ENCODE measurements at places on chromosomes 3 and 15.

- DNase-seq, result no peak
Measured at GRCh38 chr15:58504674-58505234, 73.0 kb downstream of the LIPC start.

- DNase-seq, result no peak
Measured at GRCh38 chr3:127746400-127747057, 73.8 kb downstream of the ABTB1 start.

DNA sequence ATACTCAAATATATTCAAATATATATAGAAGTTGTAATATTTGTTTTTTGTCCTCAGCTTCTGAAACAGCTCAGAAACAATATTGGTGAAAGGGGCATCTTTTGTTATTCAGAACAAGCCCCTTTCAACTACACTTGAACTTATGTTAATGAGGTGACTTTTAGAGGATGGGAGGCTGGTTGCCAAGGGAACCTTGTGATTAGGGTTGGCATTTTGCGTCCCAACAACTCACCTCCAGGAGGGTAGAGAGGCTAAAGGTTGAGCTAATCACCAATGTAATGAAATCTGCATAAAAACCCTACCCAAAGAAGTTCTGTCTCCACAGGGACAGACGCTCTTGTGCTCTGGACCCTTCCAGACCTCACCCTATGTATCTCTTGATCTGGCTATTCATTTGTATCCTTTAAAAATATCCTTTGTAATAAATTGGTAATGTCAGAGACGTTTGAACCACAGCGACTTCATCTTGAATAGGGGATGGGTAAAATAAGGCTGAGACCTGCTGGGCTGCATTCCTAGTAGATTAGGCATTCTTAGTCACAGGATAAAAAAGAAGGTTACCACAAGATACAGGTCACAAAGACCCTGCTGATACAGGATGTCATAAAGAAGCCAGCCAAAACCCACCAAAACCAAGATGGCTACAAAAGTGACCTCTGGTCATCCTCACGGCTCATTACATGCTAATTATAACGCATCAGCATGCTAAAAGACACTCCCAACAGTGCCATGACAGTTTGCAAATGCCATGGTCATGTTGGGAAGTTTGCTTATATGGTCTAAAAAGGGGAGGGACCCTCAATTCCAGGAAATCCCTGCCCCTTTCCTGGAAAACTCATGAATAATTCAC, 111.1 kb downstream of the FMN1 start:
- no peak for DNase-seq

DNA sequence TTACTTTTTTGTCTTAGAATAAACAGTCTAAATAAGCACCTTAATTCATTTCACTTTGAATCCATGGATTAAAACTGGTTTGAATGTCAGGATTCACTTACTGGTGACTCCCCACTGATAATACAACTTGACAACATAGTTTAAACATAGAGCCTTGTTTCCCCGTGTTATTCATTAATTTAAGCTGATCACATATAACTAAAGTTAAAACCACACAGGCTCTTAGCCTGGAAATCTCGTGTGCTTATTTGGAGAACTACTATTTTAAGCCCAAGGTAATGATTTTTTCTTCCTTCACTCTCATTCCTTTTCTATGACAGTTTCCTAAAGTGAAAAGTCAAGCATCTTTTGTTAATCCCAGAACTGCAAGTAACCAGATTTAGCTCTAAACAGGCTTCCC, 64.2 kb downstream of the HACD2 start:
- DNase-seq, result no peak

GRCh38 chr3:184441202-184441900, 61.5 kb downstream of the CHRD start:
- no peak for DNase-seq

GRCh38 chr15:23033979-23034378, 5.4 kb downstream of the TUBGCP5 start:
- DNase-seq, result no peak

DNA sequence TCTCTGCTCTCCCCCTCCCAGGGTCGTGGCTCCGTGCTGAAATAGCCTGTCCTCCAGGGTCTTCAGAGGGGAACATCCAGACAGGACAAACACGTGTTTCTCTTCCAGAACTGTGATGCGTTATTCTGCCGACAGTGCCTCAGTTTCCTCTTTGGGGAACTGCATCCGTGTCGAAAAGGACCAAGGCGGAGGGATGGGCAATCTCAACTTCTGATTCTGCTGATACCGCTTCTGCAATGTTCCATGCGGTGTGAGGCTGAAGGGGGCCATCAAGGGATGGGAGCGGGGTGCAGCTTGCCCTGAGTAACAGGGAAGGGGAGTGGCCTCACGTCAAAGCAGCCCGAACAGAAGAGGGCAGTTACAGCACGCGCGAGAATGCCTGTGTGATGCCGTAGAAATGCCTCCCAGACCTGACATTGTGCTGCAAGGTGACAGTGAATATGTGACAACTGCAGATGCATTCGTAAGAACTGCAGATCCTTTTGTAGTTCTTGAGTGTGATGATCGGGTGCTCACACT, 275.7 kb downstream of the SHQ1 start:
- DNase-seq, result no peak

DNA sequence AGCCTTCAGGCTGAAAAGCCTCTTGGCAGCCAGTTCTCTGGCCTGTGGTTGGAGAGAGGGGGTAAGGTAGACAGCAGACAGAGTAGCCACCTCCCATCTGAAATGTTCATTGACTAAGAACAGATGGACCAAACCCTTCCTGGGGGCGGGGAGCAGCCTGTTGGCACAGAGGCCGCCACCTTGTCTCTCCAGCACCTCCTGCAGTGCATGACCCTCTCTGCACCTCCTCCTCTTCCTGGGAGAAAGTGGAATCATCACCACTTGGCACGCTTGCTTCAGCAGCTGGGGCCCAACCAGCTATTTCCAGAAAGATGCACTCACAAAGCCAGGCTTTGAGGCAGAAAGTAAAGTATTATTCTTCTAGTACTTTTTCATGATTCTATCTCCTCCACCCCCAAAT, 313.4 kb upstream of the CHRM5 start:
- no peak for DNase-seq

- DNase-seq, result no peak
Measured at GRCh38 chr3:52018319-52019000, 22.8 kb upstream of the RPL29 start.

- no peak for DNase-seq
Measured at GRCh38 chr15:26590676-26591075, 182.2 kb downstream of the GABRB3 start.

GRCh38 chr3:159174715-159175692, 373.1 kb downstream of the MFSD1 start:
- no peak for DNase-seq

DNA sequence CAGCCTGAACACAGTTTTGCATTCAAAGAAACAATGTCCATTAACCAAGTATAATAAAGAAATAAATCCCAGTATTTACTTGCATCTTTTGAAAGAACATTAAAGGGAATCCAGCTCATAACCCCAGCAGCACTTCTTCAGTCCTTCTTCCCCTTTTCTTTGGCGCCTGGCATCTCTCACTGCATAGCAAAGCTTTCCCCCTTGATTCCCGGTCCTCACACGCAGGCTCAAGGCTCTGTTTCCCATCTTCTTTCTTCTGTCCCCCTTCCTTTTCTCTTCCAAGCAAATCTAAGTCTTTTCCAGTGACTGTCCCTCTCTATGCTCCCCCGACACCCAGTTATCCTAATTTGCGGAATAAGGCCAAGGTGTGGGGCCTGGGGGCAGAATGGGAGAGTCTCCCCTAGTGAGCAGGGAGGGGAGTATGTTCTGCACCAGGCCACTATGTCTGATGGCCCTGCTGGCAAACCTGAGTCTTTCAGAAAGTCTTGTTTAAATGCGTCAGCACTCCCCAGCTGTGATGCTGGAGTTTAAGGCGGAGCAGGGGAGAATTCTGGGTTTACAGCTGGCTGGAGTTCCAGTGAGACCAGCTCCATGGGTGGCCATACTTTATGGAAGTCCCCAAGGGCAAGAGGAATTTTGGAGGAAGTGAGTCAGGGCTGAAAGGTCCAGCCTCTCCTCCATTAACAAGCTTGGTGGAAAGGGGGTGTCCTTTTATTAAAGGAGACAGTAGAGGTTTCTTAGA, 42.1 kb downstream of the GOLGA6A start:
- DNase-seq, result no peak

- DNase-seq, result no peak
Measured at GRCh38 chr3:158863247-158863646, 61.4 kb downstream of the MFSD1 start.

GRCh38 chr3:88090681-88091080, 31.6 kb downstream of the ZNF654 start:
- DNase-seq, result no peak

- DNase-seq, result peak; percentile 71
Measured at GRCh38 chr15:84911879-84912660, 27.6 kb downstream of the SLC28A1 start.

- DNase-seq, result no peak
Measured at GRCh38 chr15:98160236-98160635, 199.7 kb downstream of the ARRDC4 start.

DNA sequence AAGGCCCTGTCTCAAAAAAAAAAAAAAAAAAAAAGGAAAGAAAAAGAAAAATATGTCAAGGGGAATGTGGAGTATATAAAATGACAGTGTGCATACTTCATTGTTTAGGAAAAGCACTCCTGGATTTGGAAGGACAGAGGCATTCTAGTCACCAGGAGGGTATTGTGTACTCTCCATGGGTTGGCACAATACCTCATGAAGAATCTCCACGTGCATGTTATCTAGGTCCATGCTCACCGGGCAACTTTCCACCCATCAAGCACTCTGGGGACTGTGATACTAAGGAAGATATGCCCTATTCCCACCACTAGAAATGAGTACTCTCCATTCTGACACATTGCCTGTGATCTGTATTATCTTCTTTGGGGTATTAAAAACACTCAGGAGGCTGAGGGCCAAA, 15.4 kb upstream of the KPNA1 start:
- no peak for DNase-seq

- no peak for DNase-seq
Measured at GRCh38 chr3:126704494-126705214, 614 bp downstream of the CHCHD6 start.

DNA sequence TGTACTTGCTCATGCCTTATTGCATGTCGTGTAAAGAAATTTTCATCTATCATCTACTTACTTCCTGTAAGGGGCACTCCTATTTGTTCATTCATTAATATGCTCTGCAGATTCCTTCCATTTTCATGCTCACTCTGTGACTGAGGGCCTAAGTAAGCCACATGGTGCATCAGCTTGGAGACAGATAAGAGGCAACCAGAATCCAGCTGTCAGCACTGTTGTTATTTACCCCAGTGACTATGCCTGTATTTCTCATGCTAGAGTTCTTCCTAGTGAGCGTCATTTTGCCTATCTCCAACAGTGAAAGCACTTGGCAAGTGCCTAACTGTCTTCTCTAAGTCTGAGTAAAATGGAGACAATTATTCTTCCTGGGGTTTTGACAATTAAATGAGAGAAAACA, 124.8 kb upstream of the ABI3BP start:
- DNase-seq, result no peak

DNA sequence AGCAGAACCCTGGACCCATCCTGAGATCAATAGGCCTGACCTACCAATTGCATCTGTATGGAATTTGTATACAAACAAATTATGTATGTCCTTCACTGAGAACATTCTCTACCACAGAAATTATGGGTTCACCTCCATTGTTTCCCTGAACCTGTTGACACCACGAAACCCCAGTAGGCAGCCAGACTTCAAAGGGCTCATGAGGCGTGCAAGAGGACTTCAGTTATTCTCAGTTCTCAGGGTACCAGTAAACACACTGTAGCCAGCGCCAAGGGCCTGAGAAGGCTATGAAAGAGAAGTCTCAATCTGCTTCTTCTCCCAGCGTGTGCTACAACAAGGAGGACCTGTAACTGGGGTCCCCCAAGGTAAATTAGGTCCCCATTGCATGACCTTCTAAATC, 254.9 kb upstream of the GOLGA6L4 start:
- DNase-seq, result no peak

GRCh38 chr3:105553851-105554250, 187.1 kb downstream of the ALCAM start:
- no peak for DNase-seq

GRCh38 chr3:172855037-172855436, 104.5 kb downstream of the ECT2 start:
- no peak for DNase-seq

DNA sequence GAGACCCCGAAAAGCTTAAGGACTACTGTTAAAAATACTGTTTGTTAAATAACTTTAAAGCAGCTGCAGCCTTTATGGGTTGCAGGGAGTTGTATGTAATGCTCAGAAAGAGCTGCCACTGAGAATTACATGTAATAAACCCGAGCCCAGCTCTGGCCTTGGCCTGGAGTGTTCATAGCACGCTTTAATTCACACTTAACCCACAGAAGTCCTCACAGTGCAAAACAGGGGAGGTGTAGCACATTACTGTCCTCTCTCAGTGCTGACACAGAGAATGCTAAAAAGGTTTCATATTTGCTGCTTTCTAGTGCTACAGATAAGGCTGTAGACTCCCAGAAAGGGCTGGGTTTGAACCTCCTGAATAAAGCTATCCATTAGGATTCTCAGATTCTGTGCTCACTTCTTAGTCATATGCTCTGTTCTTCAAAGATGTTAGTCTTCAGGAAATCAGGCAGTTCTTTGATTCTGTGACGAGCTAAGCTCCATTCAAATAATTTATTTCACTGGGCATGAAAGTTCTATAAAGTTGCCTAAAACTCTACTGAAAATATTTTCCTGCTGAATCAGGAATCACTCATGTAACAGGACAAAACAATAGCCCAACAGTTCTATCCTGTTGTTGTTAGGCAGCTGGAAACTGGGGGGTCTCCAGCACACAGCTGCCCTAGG, 108.0 kb downstream of the SENP2 start:
- DNase-seq, result peak; percentile 45

DNA sequence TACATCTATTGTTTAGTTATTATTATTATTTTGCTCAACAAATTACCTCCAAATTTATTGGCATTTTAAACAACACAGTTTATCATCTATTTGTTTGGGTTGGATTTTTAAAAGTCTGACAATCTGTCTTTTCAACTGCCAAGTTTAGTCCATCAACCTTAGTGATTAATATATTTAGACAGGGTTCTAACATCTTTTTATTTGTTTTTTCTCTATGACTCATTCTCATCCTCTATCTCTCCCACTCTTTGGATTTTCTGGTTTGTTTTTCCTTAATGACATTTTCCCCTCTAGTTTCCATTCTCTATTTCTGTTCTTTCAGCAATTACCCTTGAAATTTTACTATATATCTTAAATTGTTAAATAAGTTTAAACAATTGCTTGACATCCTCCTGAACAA, 41.9 kb downstream of the EMC4 start:
- DNase-seq, result no peak

DNA sequence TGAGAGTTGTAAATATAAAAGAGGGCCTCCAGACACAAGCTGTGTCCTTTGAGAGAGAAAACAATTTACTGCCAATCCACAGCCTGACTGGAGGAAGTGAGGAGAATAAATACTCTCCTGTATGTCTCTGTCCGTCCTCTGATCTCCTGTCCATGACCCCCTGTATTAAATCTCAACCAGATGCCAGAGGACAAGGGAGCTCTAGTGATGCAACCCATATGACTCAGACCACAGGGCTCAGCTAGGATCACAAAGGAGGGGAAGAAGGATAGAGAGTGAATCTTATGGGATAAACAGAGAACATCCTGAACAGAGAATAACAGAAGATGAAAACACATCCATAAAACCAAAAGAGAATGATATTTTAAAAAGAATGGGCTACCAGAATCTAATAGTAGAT, 482.6 kb downstream of the PLOD2 start:
- no peak for DNase-seq

GRCh38 chr15:35663956-35664355, 118.0 kb upstream of the DPH6 start:
- DNase-seq, result no peak
